CD4-positive, alpha-beta T cell (primary cell): ENCODE measurements at places on chromosomes 3 and 15. TPM values are rescaled to one million over a fixed set of nuclear protein-coding genes. Genes with fewer than 3 reads are reported as not detected.

MCF2L2 gene
- 4.1 TPM for total RNA-seq

DNA sequence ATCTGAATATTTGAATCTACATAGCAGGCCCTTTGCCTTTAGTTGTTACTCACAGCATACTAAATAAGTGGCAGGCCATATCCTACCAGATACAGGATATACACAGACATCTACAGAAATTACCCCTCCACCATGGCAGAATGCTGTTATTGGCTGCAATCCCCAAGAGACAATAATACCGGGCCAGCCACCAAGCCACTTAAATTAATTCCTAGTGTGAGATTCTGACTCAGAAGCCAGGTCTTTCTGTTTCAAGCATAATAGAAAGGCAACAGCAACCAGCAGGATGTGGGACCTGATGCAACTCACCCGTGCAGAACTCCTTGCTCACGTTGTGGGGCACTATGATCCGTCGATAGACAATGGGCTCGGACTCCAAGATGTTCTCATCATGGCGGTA lies 39.8 kb downstream of the CLK3 start:
- peaks cover 34% of the 10 kb centered on the region for H3K36me3 ChIP-seq
- H3K27ac ChIP-seq, result no peak overlapping the region
- DNase-seq, result no peak
- H3K4me1 ChIP-seq, result no peaks in the 10 kb centered on the region
- no peak overlapping the region for H3K4me3 ChIP-seq

- peaks cover 6% of the 10 kb centered on the region for H3K27me3 ChIP-seq
- H3K4me1 ChIP-seq, result no peaks in the 10 kb centered on the region
- H3K27ac ChIP-seq, result no peak overlapping the region
- DNase-seq, result no peak
Measured at GRCh38 chr15:91593067-91593466, 260.4 kb upstream of the SLCO3A1 start.

DNA sequence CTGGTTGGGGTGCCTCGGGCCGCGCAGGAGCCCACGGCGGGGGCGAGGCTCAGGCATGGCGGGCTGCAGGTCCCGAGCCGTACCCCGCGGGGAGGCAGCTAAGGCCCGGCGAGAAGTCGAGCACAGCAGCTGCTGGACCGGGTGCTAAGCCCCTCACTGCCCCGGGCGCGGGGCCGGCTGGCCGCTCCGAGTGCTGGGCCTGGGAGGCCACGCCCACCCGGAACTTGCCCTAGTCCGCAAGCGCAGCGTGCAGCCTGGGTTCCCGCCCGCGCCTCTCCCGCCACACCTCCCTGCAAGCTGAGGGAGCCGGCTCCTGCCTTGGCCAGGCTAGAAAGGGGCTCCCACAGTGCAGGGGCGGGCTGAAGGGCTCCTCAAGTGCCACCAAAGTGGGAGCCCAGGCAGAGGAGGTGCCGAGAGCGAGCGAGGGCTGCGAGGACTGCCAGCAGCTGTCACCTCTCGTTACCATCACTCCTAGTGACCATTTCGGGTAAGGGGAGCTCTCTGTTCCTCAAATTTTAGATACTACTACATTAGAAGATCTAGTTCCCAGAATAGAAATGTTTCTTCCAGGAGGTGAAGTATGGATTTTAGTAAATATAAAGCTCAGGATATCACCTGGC lies 417.0 kb upstream of the AGTR1 start:
- no peaks in the 10 kb centered on the region for H3K36me3 ChIP-seq
- DNase-seq, result no peak
- H3K4me1 ChIP-seq, result no peaks in the 10 kb centered on the region
- H3K4me3 ChIP-seq, result no peak overlapping the region

KIF15 gene
- 0.08 TPM for total RNA-seq
